ENCODE measurements at places on chromosomes 12 and 14.

DNA sequence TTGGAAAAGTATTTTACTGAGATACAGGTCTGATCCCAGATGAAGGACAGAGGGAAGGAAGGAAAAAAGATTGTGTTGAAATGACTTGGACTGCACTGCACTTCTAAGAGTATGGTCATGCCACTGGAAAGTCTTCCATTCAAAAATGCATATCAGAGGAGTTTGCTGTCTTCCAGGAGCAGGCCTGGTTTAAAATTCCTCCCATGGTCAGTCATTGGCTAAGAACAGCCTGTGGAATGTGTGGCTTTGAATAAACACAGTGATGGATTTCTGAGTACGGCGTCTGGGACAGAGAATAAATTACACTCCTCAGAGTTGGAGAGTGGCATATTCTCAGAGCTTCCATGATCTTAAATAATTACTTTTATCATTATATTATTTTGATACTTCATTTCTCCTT, 245.8 kb upstream of the PDZRN4 start:
- no peak for DNase-seq

DNA sequence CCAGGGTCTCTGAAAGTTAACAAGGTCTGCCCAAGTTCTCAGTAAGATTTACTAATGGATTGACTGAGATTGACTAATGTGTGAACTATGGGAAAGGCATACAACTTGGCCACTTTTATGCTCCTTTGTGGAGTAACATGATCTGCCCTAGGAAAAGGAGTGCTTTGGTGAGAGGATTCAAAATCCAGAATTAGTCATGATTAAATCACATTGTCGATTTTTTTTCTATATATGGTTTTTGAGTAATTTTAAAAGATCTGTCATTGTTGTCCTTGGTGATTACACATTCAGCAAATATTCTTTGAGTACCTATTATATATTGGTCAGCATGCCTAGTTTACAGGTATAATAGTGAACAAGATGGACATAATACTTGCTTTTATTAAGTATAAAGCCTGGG, 147.7 kb upstream of the SYT10 start:
- no peak for DNase-seq

- no peak for DNase-seq
These were observed 167.9 kb downstream of the PHETA1 start for GRCh38 chr12:111201036-111201435.

GRCh38 chr12:46124848-46125619, 134.7 kb upstream of the SCAF11 start:
- peak; percentile 9 for DNase-seq

- DNase-seq: no peak
These were observed 81.5 kb upstream of the MYF6 start for GRCh38 chr12:80625901-80626300.

GRCh38 chr14:77067632-77068516, 30.2 kb upstream of the CIPC start:
- DNase-seq: peak; percentile 35

DNA sequence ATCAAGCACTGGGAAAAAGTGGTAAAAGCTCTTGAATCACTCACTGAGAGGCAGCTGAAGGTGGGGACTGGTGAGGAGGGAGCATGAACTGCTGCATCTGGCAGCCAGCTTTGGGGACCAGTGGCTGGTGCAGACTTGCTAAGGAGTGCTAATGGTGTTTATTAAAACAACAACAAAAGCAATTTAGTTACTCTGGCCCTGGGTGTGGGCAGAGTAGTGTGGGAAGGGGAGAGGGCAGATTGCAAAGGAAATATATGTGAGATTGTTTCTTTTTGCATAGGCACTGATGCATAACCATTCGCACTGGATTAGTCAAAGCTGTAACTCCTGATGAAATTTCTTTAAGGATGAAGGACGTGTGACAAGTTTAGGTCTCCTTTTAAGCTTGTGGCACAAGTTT, 8.1 kb downstream of the TXNRD1 start:
- no peak for DNase-seq

- DNase-seq: no peak
These were observed 197.1 kb upstream of the ABCD2 start for GRCh38 chr12:39816671-39817185.

DNA sequence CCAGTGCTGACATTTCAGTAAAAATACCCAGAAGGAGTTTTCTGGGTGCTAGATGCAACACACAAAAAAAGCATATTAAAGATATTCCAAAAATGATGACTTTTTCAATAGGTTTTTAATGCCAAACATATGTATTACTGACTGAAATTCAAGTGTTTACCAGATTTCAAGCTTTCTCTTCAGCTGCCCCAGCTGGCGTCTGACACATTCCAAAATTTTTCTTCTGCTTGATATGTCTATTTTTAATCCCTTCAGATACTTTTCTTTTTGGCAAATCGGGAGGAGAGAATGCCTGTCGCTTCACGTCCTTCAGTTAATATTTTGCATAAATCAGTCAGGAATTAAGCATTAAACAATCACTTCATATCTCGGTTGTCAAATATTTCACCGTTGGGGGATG, 7.1 kb upstream of the CCDC60 start:
- DNase-seq: no peak

DNA sequence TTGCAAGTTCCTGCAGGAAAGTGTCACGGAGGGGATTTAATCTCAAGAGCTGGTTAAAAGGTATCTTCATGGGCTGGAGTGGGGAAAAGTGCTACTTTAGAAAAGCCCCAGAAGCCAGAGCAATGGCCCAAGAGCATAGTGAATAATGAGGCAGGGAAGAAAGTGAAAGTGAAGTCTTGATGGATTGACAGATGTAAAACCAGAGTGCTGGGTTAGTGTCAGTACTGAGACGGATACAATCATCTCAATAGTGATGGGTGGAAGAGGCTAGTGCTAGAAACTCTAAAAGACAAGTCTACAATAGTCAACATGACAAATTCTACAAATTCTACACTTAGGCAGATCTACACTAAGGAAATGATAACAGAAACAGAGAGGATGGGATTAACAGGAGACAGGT, 68.1 kb downstream of the CIT start:
- DNase-seq: no peak

DNA sequence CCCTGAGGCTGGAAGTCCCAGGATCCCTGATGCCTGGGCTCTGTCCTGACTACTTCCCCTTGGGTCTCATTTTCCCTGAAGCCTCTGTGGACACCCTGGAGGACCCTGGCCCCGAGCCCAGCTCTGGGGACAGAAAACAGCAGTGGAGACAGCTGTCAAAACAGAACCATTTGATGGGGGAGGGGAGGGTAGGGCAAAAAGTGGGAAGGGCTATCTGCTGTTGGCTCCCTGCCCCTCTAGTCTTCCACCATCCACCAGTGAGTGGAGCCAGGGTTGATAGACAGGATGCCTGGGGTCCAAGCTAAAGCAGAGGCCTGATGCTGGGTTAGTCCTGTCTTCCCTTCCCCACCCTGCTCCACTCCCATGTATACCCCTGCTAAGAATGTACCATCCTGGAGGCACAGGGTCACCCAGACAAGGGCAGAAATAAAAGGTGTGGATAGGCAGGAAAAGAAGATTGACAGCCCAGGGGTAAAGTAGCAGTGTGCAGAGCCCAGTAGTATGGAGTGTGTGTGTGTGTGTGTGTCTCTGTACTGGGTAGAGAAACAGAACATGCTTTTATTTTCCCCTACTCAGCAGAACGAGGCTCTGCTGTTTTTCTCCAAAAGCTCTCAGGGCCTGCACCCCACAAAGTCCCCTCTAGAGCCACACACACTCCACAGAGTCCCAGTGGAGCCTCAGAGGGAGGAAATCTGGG, 9.8 kb downstream of the ZNF385A start:
- DNase-seq: no peak

GRCh38 chr12:131895640-131896079, 1.2 kb downstream of the ULK1 start:
- DNase-seq: no peak

DNA sequence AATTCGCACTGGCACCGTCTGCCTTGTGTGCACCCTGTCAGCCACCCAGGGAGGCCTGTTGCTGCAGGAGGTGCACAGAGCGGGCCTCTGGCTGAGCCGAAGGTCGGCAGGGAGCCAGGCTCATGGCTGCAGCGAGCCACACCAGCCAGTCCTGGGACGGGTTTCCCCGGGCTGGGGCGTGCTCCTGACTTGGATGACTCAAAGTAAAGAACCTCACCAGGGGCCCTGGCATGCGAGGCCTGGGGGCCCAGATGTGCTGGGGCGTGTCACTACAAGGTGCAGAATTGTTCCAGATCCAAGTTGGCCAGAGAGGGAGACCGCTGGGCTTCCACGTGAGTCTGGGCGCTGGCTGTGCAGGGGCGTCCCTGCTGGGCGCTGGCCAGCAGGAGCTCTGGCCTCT, 34.5 kb downstream of the FBRSL1 start:
- no peak for DNase-seq

GRCh38 chr14:79586989-79587598, 624.2 kb downstream of the DIO2 start:
- no peak for DNase-seq

DNA sequence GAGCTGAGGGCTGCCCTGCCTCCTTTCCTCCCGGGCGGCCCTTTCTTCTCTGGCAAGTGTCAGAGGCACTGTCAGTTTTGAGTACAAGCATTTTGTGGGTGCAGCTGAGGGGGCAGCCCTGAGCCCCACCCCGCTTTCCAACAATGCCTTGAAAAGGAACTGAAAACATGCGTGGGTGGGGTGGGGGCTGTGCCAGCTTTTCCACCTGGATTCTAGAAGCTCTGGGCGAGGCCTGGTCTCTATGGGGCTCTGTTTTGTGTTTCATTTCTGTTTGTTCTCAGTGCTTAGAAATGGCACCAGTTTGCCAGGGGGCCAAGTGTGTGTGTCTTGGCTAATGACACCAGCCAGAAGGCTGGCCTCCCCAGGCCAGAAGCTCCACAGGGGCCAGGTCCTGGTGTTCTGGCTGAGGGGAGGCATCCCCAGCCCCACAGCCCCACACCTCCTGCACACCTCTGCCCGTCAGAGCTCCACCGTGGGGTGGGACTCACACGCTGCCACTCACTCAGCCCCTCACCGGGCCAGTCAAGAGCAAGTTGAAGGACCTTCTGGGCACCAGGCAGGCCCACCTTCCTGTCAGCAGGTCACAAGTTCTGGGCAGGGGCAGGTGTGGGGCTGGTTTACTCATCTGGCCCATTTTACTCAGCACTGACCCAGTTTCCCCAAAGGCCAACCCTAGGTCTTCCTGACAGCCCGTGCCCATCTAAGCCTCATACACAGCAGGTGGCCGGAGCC, 155.1 kb downstream of the CALM1 start:
- DNase-seq: no peak

- no peak for DNase-seq
These were observed 19.0 kb downstream of the RIN3 start for GRCh38 chr14:92532490-92533163.

- no peak for DNase-seq
These were observed 367.0 kb upstream of the ATP2B1 start for GRCh38 chr12:90075685-90076084.

DNA sequence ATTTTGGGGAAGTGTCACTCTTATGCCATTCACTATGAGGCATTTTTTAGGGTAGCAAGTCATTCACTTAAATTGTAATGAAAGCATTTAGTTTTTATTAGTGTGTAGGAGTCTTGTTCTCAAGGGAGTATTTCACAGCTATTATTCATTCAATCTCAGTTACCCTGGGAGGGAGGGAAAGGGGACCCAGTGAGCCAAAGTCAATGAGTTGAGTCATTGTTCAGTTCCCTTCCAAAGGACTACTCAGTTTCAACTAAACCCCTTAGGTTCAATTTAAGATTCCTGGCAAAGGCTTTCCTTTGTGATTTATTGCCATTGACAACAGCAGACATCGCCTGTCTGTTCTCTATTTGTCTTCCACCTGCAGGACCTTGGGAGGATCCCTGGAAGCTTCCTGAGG, 29.3 kb upstream of the RASSF8 start:
- no peak for DNase-seq

GRCh38 chr12:70607107-70607506, 30.1 kb downstream of the PTPRB start:
- DNase-seq: no peak

GRCh38 chr12:64810831-64811230, 13.6 kb upstream of the TBC1D30 start:
- DNase-seq: no peak

DNA sequence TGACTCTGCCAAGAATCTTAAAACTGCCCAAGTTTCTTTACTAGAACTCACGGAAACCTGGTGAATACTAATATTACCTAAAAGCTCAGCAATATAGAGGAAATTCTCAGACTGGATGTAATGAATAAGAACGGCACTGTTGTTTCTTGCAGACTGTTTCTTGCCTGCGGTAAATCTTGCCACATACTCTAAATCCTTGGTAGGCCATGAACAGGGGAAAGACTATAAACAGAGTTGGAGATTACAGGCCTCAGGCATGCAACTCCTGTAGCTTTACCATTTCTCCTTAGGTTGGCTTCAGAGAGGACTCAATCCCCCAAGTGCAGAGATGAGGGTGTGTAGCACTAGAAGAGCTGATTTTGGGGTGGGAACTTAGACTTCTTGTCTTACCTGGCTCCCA, 1.1 kb downstream of the ALDH6A1 start:
- DNase-seq: no peak

DNA sequence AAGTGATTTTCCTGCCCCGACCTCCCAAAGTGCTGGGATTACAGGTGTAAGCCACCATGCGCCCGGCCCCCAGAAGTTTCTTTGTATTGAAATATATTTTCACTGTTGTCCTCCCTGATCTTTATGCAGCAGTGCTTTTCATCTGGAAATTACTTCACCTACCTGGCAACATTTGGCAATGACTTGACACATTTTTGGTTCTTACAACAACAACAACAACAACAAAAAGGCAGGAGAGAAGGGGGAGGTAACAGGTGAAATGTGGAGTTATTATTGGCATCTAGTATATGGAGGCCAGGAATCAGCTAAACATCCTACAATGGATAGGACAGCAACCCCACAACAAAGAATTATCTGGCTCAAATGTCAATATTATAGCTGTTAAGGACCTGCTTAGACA, 13.9 kb downstream of the FANCM start:
- no peak for DNase-seq

DNA sequence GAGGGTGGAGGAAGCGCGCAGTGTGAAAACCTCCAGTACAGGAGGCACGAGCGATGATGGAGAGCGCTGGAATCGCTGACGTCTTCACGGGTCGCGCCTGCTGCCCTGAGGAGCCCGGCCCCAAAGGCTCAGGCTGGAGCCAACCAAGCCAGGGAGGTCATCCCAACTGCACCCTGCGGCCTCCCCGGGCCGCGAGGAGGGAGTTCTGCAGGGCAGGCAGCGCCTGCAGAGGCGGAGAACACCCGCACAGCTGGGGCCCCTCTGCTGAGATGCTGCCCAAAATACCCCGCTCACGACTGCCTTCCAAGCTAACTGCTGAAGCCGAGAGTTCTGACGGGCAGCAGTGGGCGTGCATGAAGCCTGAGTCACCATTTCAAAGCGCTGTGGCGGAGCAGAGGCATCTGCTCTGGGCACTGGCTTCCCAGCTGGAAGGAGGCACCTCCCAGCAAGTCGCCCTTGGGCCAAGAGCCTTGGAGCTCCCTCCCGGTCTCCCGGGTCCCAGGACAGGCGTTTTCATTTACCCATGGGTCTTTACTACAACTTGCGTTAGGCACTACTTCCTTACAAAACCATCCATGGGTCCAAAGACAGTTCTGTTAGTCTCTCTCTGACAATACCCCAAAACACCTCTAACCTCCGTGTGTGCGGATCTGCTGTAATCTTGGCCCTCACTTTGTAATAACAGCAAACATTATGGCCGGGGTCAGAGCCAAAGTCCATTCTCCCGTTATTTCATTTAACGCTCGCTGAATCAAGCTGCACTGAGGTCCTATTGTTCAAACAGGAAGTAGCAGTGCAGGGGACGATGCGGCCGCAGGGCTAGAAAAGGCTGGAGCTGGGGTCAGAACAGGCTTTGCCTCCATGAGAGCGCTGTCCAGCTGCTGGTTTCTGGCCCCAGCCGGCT, 60.1 kb upstream of the RIMBP2 start:
- no peak for DNase-seq

GRCh38 chr12:52313926-52314325, 7.3 kb downstream of the KRT83 start:
- DNase-seq: no peak

Data from stimulated activated CD8-positive, alpha-beta memory T cell treated with anti-CD3 and anti-CD28 coated beads, Interleukin-7, amount 100 ng/mL, for 1 hour (primary cell).